CD8-positive, alpha-beta memory T cell (primary cell): ENCODE measurements at places on chromosomes 4 and X. TPM values are rescaled to one million over a fixed set of nuclear protein-coding genes. Genes with fewer than 3 reads are reported as not detected.

Gene TMEM47
- total RNA-seq = not detected

Gene DMP1
- not detected for total RNA-seq

Gene MAGEA10
- total RNA-seq = not detected

Gene CFAP99
- total RNA-seq = not detected

Gene SPANXD
- not detected for total RNA-seq

Gene FREM3
- total RNA-seq = not detected

Gene PTCHD1
- total RNA-seq = not detected

Gene HTN3
- total RNA-seq = not detected

Gene RPL34
- total RNA-seq = 1,392 TPM

Gene SASH3
- 147 TPM for total RNA-seq

Gene FAM149A
- 0.46 TPM for total RNA-seq

Gene SLC10A3
- total RNA-seq = 40.8 TPM

Gene APLN
- total RNA-seq = 0.11 TPM

Gene PGAM4
- total RNA-seq = 1.2 TPM

Gene UGT8
- 0.49 TPM for total RNA-seq

Gene INTS12
- total RNA-seq = 21.8 TPM

Gene CCDC110
- total RNA-seq = not detected

Gene FHDC1
- total RNA-seq = 0.04 TPM

Gene CTAG1B
- total RNA-seq = not detected

Gene CD40LG
- 10.1 TPM for total RNA-seq

Gene ASB9
- total RNA-seq = not detected

Gene ARHGAP24
- not detected for total RNA-seq

Gene C4orf51
- not detected for total RNA-seq

Gene CPE
- total RNA-seq = not detected

Gene MSX1
- 0.24 TPM for total RNA-seq

Gene ZNF41
- total RNA-seq = 11.9 TPM

Gene CCSER1
- not detected for total RNA-seq

Gene PNMA5
- total RNA-seq = not detected

Gene EMCN
- not detected for total RNA-seq

Gene FAM156B
- total RNA-seq = 13.2 TPM

Gene ARX
- total RNA-seq = not detected

Gene MAGEA2B
- not detected for total RNA-seq

Gene PAGE1
- not detected for total RNA-seq

Gene MID1
- not detected for total RNA-seq

Gene HDAC8
- 17.3 TPM for total RNA-seq

Gene RHOXF1
- not detected for total RNA-seq

Gene TXK
- 6.0 TPM for total RNA-seq

Gene UGT2B7
- not detected for total RNA-seq

Gene XAGE1B
- not detected for total RNA-seq

Gene SPANXA1
- total RNA-seq = not detected

Gene SLC9B1
- 1.2 TPM for total RNA-seq

Gene DUX4
- not detected for total RNA-seq

Gene MTMR8
- total RNA-seq = 4.7 TPM

Gene CITED1
- total RNA-seq = not detected

Gene CDS1
- 0.44 TPM for total RNA-seq

Gene CDX4
- total RNA-seq = not detected

Gene CSAG2
- total RNA-seq = not detected

Gene CSAG1
- not detected for total RNA-seq

Gene F11
- total RNA-seq = not detected

Gene SSX2B
- not detected for total RNA-seq

Gene TIGD4
- 0.60 TPM for total RNA-seq

Gene RNF175
- total RNA-seq = not detected

Gene ITIH6
- not detected for total RNA-seq

Gene TMSB15A
- 0.49 TPM for total RNA-seq

Gene KCNE5
- total RNA-seq = 0.33 TPM
